CD4-positive, alpha-beta T cell treated with Interleukin-1 beta for 1 hour (primary cell): ENCODE measurements at places on chromosomes 2 and 18.

GRCh38 chr2:203543898-203544328 is 8.8 kb upstream of the RAPH1 start:
- no peak for DNase-seq

GRCh38 chr2:221050020-221050795 is 521.9 kb downstream of the EPHA4 start:
- no peak for DNase-seq

GRCh38 chr2:241788135-241788534 is 11.5 kb downstream of the GAL3ST2 start:
- DNase-seq = no peak

- DNase-seq = no peak
Measured at GRCh38 chr2:118832791-118833715, 14.4 kb downstream of the EN1 start.

DNA sequence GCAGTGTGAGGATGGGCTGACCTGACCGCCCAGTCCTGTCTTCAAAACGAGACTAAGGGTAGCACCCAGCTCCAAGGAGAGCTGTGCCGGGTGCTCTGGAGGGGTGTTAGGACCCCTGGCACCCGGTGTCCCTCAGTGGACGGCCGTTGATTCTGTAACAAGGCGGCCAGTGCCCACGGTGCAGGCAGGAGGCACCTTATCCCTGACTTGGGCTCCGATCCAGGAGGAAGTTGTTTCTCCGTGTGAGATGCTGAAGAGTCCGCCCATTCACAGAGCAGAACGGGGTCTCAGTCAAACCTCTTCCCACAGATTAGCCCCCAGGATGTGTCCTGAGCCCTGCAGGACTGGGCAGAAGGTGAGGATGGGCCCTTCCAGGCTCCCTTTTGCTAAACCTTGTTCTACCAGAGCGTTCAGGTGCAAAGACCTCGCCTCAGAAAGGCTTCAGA is 123.0 kb downstream of the NFATC1 start:
- DNase-seq = no peak
